NCI-H446 treated with DMSO at 0.1 percent for 48 hours (cell line): ENCODE measurements at places on chromosomes 6 and 20.

DNA sequence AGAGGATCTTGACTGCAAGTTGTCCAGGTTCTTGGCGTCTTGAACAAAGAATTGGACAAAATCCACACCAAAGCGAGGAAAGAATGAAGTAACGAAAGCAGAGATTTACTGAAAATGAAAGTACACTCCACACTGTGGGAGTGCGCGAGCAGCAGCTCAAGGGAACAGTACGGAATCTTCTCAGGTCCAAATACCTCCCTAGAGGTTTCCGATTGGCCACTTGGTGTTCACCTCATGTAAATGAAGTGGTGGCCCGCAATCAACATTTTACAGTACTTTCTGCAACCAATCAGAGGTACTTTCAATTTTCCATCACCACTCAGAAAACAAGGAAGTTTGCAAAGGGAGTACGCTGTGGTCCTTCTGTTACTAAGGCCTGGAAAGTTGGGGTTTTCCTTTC is 122.4 kb downstream of the PTPRK start:
- DNase-seq, result no peak

GRCh38 chr20:45254383-45255262 is at the start of gene SLPI:
TSS of gene SLPI (minus strand) at chr20:45254564. CDS start at chr20:45254543, 21 bp downstream.
- no peak for DNase-seq

DNA sequence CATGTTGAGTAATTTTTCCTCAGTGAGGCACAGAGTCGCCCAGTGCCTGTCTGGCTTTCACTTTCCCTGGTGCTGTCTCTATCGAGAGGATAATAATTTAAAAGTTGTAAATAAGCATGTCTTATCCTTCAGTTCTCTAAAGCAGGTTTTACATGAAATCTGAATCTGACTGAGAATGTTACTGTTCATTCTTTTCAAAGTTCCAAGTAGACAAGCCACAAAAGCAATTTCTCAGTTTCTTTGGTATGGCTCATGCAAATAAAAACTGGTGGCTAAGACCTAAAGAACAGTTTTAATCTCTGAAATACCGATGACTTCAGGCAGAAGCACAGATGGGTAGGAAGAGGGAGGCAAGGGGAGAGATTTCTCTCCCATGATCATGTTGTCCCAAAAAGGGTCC is 87.6 kb upstream of the GCM1 start:
- no peak for DNase-seq

GRCh38 chr6:122803171-122803661 is 14.2 kb downstream of the SMPDL3A start:
- no peak for DNase-seq

DNA sequence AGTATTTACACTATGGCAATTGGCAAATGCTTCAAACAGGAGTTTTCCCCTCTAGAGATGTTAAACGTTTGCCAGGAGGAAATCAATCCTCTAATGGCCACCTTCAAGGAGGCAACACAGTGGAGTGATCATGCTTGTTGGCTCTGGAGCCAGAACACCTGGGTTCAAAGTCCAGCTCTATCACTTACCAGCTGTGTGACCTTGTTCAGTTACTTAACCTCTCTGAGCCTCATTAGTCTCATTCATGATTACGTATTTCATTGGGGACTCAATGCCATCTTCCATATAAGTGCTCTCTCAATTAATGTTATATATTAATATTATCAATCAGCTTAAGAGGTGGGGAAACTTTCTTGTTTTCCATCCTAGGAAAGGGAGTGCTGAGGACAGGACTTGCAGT is 26.1 kb downstream of the SLC52A3 start:
- no peak for DNase-seq

GRCh38 chr6:159646733-159647132 is 46.3 kb downstream of the SOD2 start:
- DNase-seq, result no peak

DNA sequence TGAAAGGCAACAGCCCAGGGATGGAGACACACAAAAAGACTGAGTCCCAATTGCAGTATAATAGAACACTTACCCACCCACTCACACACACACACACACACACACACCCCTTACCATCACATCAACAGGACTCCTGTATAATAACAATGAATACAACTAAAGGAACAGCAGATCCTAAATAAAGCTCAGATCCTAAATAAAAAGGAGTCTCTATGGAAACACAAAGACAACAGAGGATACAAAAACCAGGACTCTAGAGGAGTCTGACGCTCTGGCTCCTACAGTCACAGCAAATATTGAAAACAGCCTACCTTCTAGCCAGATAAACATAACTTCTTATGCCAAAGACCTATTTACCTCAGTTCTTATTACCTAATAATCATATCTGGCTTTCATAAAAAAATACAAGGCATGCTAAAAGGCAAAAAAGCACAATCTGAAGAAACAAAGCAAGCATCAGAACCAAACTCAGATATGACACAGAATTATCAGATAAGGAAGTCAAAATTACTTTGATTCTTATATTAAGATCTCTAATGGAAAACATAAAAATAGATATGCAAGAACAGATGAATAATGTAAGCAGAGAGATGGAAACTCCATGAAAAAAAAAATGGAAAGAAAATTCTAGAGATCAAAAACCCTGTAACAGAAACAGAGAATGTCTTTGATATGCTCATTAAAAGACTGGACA is 134.9 kb downstream of the MMUT start:
- DNase-seq, result no peak

DNA sequence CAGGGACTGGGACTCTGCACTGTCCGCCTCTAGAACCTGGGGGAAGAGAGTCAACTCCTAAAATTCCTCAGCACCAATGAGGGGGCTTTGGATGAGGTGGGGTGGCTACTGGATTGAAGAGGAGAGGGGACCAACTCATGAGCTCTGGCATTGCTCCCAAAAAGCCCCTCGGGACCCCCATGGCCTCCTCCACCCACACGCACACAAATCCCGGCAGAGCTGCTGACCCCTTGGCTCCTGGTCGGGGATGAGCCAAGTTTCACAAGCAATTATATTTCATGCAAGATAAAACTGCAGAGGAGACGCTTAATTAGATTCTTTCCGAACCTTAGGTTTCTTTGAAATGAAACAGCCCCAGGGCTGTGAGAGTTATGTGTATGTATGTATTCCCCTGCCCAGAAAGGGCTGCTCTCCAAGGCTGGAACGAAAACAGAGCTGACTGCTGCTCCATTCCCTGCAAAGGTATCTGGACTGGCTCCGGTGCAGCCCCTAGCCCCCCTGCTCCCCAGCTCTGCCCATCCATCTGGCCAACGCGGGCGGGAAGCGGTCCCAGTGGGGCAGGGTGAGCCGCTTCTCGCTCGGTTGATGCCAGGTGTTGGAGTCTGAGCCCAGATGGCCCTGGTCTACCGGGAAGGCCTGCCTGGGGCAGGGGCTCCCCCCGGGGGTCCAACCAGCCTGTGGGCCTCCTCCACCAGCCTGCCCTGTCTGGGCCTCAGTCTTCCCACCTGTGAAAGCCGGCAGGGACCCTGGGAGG is 46.8 kb upstream of the STX16 start:
- no peak for DNase-seq

GRCh38 chr6:92169506-92169905 is 1249.9 kb downstream of the EPHA7 start:
- peak; percentile 39 for DNase-seq

DNA sequence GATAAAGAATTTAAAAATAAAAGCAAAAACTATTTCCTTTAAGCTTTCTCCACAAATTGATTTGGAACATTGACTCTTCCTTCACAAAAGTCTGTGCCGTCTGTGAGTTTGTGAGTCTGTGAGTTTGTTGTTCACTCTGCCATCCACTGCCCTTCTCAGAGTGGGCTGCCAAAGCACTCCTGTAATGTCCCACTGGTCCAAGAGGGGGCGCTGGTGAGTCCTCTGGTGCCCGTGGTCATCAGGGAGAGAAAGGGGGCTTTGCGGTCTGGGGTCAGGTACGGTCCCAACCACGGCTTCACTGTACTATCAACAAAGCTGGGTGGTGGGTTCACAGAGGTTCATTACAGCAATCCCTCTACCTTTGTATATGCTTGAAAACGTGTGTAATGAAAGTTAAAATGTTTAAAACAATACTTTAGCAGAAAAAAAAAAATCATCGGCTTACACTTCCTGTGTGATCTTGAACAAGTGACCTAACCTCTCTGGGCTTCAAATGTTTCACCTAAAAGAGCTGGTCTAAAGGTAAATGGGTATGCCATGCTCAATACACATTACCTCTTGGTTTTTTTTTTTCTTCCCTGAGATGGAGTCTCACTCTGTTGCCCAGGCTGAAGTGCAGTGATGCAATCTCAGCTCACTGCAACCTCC is 5.6 kb upstream of the ANKRD60 start:
- no peak for DNase-seq

DNA sequence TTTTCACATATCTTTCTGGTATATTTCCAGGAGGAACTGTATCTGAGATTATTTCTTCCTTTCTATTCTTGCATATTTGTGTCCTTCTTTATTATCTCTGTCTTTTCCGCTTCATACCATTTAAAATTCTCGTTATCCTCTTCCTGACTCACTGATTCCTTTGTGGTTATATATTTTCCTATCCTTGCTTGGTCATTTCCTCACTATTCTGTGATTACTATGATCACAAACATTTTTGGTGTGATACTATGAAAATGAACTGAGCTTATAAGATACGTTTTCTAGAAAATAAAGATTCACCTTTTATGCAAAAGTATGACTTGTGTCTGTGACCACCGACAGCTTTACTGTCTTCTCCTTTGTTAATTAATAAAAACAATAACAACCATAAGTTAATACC is 26.5 kb upstream of the MYCT1 start:
- no peak for DNase-seq

GRCh38 chr6:155212616-155213380 is 51.0 kb upstream of the CLDN20 start:
- DNase-seq, result no peak

DNA sequence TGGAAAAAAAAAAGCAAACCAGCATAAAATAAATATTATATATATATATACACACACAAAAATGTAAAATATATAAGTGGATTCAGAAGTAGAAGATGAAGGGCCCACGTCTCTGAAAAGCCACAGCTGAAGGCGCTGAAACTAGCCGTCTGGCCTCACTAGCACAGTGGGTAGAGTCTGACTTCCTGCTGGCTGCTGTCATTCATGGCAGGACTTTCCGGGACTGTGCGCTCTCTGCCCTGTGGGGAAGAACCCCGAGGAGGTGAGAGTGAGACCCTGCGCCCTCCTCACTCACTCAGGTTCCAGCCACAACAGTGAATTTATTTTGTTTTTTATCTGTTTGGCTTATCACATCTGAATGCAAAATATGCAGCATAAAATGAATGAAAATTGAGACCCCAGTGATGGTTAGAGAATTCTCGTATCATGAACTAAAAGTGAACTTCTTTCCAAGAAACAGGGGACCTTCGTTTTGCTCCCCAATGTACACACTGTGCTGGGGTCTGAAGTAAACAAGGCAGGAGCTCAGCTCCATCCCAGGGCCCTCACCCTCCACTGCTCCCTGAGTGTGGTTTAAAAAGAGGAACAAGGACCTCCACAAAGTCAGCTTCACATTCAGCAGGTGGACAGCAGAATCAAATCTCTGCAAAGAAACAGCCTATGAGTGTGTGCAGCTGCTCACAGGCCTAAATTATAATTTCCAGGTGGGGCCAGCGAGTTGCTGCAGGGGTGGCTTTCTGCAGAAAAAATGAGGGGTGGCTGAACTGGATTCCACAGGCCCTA is 1.3 kb upstream of the RAMACL start:
- DNase-seq, result no peak

- no peak for DNase-seq
These were observed 93.0 kb upstream of the POPDC3 start for GRCh38 chr6:105272786-105273185.

DNA sequence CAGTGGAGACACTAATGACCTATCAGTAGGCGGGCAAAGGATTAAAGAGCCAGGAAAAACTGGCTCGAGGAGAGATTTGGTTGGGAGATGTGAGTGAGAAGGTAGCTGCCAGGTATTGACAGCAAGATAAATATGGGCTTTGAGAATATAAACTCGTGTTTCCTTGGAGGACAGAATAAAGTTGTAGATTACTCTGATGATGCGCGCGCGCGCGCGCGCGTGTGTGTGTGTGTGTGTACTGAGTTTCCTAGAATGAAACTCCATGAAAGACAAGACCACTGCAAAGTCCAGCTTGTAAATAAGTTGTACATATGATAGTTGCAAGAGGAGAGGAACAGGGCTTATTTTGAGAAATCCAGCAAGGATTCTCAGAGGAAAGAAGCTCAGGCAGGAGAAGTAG is 13.3 kb upstream of the TREM2 start:
- no peak for DNase-seq

DNA sequence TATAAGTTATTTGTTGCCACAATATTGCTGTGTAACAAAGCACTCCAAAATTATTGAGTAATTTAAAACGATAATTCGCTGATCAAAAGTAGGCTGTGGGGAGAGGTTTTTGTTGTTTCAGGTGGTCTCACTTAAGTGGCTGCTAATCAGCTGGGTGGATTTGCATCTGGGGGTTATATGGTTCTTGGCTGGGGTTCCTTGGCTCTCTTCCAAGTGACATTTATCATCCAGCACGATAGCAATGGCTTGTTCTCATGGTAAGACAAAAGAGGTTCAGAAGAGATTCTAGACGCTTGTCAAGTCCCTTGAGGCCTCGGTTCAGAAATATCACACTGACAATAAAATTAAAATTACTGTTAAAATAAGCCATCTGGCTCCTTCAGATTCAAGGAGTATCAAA is 1648.8 kb downstream of the GRIK2 start:
- peak; percentile 20 for DNase-seq

- no peak for DNase-seq
These were observed at the start of gene HLA-DQB1 for GRCh38 chr6:32666420-32667300. TSS of gene HLA-DQB1 (minus strand) at chr6:32666657. CDS start at chr6:32666607, 50 bp downstream.

- no peak for DNase-seq
These were observed 42.1 kb upstream of the CDH22 start for GRCh38 chr20:46350201-46350985.
